ENCODE measurements at places on chromosomes 2 and 18. TPM values are rescaled to one million over a fixed set of nuclear protein-coding genes. Genes with fewer than 3 reads are reported as not detected.

GRCh38 chr2:38060236-38061018 lies 15.5 kb downstream of the CYP1B1 start:
- no peak for DNase-seq

GRCh38 chr2:42049221-42050009 lies 1.6 kb downstream of the PKDCC start:
- no peak for DNase-seq

DNA sequence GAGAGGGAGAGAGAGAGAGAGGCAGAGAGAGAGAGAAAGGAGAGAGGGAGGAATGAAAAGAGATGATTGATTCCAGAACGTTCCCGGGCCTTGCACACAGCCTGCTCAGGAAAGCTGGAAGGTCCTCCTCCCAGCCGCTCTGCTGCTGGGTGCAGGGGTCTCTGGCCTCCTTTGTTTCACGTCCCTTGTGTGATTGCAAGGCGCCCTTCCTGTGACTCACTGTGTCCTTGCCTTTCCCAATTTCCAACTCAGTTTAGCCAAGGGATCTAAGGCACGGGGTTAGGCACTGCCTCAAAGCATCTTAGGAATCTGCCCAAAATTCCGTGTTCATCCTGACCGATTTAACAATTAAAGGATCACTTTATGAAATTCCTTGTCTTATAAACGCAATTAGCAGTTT lies 221.2 kb downstream of the KLHL29 start:
- DNase-seq: no peak

DNA sequence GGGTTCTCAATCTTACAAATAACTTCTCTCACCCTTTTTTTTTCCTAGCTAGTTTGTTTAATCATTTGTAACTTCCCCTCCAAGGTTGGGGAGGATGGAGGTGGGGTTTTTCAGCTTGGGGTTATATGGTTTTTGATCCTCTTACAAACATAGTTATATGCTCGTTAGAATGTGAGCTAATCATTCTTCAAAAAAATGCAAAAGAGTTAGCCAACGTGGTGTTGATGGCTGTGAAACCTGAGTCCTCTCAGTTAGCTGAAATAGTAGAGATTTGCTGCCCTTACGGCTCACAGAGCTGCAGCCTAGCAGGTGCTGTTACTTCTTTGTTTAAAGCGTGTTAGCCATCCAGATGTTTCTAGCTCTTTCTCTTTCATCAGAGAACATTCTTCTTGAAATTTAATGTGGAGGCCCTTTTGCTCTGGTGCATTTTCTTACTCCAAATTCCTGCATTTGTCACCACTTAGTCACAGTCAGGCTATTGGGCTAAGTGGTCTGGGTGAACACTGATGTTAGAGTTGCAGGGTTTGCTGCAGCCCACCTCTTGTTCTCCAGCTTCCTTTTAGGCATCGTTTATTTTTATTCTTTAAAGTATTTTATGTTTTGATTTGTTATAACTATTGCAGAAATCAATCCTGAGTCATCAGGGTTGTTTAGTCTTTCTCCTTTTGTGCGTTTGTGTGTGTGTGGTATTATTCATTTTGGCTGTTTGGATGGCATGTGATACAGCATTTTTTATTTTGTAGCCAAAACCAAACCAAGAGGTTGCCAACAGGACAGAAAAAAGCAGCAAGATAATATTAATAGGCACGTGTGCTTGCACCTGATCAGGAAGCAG lies 41.1 kb downstream of the LIMS1 start:
- DNase-seq: no peak

NEB gene
- total RNA-seq: 212 TPM

FAHD2B gene
- total RNA-seq: 10.1 TPM

CD8A gene
- total RNA-seq: not detected

DLX1 gene
- total RNA-seq: 1.4 TPM
